ENCODE measurements at places on chromosomes 7 and 10.

DNA sequence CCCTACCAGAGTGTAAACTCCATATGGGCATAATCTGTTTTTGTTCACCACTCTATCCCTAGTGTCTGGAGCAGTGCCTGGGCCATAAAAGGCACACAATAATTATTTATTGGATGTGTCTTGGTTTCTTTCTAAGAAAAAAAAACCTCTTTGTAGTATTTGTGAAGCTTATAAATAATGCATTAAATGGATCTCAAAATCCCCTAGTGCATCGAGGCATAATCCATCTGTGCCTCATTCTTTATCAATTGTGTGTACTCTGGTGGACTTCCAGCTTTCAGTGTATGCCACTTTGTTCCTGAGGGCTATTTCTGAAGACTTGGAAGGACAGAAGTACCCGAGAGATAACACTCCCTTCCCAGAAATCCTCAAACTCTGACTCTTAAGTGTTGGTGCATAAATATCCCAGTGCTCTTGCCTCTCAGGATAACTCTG lies 255.0 kb upstream of the PHYHIPL start:
- no peak for DNase-seq

DNA sequence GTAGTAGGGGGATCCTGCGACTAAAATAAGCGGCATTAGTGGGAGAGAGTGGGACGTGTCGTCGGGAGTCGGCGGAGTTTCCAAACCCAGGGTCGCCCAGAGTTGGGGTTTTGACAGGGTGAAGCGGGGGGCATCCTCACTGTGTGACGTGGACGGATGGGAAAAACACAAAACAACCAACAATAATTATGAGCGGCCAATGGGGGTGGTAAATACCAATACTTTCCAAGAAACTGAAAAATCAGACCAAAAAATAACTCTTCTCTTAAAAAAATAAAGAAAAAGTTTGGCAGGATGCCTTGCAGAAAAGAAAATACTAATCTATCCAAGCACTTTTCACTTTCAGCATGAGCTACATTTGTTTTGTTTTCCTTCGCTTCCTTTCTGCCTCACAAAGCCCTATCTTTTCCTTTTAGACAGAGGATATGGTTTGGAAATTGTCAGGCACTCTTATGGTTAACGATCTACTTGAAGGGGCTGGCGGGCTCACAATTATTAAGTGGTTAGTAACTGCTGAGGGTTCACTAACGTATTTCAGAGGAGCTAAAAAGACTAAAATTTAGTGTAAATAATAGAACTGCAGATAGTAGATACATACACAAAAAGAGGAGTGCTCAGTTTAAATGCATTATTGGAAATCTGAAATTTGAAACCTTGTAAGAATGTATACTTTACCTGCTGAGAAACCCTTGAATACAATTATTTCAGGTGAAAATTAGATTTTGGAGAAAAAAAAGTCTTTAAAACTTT lies 802 bp upstream of the CDK6 start:
- no peak for DNase-seq

DNA sequence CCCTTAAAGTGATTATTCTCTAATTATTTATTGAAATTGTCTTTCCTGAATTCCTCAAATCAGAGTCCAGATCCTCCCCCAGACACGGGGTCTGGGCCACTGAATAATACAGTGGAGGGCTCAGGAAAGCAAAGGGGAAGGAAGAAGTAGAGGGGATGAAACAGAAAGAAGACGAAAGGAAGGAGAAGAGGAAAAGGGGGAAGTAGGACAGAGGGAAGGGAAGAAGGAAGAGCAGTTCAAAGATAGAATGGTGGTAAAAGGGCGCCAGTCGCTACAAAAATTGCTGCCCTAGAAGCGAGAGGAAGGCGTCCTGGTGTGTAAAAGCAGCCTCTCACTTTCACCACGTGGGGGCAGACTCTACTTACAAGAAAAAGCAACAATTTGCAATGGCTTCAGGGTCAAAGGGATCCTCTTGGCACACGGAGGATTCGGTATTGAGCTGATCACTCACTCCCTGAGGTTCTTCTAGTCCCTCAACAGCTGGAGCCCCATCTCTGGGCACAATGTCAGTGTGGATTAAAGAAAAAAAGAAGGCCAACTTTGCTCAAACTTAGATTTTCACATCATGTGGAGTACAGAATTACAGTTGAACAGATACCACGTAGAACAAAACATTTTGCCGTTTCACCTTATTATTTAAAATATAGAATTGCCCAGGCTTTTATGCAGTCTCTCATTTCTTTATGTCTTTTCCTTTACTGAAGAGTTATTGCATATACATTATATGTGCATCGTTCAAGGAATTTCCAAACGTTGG lies 31.4 kb upstream of the NPVF start:
- DNase-seq = peak; percentile 51

- DNase-seq = no peak
These were observed 41.5 kb upstream of the KMT2E start for GRCh38 chr7:104972500-104972899.

- DNase-seq = no peak
These were observed 71.2 kb downstream of the WNT2 start for GRCh38 chr7:117251687-117252086.

- DNase-seq = no peak
These were observed 24.7 kb downstream of the VWC2 start for GRCh38 chr7:49797987-49798660.

- no peak for DNase-seq
These were observed 15.0 kb downstream of the DAGLB start for GRCh38 chr7:6432781-6433180.

- no peak for DNase-seq
These were observed 286.5 kb downstream of the GLRX3 start for GRCh38 chr10:130422366-130423324.

DNA sequence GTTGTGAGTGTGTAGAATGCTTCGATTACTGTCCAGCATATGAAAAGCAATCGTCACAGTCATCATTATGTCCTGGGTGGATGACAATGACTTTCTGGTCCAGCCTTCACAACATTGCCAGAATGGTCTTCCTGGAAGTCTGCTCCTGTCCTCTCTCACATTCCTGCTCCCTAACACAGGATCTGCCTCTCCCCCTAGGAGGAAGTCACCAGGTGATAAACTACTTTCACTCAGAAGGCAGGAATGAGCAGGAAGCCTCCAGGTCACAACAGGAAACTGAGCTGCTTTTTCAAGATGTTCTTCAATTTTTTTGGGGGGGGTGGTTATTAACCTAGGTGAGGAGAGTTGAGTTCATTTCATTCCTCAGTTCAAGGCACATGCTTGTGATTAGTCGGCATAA lies 13.6 kb upstream of the GPNMB start:
- DNase-seq = no peak

DNA sequence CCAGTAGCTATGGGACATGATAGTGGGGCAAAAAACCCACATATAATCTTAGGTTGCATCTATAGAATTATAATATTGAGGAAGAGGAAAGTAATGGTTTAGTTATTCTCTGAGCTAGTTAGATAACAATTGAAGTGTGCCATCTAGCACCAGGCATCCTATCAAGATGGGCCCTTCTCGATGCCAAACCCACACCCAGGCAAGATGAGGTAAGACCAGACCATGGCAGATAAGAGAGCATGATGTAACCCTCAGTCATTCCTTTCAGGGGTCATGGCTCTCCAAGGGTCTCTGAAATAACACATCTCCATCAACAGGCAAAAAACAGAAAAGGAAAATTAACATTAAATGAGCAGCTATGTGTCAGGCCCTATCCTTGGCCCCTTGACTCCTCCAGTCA lies 128.7 kb downstream of the SH3PXD2A start:
- no peak for DNase-seq

- no peak for DNase-seq
These were observed 612.1 kb upstream of the FZD8 start for GRCh38 chr10:36254199-36254598.

DNA sequence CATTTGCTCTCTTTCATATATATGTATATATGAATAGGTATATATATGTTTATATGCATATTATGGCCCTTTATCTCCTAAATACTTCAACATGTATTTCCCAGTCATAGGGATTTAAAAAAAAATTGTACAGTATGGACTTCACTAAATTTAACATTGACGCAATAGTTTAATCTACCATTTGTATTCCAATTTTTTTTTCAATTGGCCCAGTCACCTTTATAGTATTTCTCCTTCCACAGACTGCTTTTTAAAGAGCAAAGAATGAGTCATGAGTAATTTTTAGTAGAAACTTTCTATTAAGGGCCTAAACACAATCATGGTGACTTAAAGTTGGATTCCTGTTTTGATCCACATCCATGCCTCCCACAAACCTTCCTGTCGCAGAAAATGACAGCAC lies 20.5 kb downstream of the CCSER2 start:
- no peak for DNase-seq

GRCh38 chr10:124100124-124100523 lies 6.7 kb upstream of the CHST15 start:
- DNase-seq = no peak

GRCh38 chr10:98349508-98349922 lies 65.5 kb downstream of the PYROXD2 start:
- DNase-seq = no peak

- peak; percentile 1 for DNase-seq
These were observed 61.5 kb upstream of the ELMO1 start for GRCh38 chr7:37510043-37510634.

DNA sequence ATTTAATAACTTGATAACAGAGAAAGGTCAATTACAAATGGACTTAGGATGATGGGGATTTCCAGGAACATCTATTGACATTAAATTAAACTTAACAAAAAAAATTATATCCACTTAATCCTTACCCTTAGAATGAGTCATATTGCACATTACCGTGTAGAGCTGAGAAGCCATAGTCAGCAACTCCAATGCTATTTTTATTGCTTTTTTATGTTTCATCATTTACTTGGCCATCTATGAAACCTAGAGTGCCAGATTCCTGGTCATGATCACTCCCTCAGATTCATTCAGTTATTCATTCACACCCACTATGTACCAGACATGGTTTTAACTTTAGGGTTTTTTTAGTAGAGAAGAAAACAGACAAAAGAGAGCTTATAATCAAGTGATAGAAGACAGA lies 1180.4 kb downstream of the CNTNAP2 start:
- no peak for DNase-seq

DNA sequence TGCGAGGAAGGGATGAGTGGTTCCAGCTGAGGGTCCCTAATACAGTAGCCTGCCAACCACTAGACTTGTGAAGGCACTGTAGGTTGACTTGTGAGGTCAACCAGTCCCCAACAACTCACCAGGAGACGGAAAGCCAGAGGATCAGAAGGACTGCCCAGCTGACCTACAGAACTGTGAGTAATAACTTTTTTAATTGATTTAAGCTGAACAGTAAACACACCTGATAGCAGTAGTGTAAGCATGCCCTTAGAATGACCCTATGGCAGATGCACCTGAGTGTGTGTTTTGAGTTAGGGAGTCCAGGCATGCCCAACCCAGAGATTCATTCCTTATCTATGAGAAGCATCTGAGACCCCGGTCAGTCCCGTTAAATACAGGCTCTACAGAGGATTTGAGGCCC lies 14.1 kb downstream of the PRLHR start:
- no peak for DNase-seq

DNA sequence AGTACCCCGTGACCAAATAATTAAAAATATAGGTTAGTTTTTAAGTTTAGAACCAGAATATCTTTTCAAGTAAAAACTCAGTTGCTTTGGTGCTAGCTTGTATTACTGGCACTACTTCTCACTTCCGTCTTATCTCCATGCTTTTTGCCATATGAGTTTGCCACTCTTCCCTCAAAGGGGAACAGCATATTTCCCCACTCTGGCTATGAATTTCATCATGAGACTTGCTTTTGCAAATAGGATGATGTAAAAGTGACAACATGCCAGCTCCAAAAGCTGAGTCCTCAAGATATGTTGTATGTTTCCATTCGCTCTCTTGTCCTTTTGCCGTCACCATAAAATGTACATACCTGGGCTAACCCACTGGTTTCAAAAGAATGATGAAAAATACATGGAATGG lies 178.1 kb upstream of the SEMA3A start:
- no peak for DNase-seq

GRCh38 chr7:106332201-106332600 lies 47.4 kb upstream of the NAMPT start:
- no peak for DNase-seq

DNA sequence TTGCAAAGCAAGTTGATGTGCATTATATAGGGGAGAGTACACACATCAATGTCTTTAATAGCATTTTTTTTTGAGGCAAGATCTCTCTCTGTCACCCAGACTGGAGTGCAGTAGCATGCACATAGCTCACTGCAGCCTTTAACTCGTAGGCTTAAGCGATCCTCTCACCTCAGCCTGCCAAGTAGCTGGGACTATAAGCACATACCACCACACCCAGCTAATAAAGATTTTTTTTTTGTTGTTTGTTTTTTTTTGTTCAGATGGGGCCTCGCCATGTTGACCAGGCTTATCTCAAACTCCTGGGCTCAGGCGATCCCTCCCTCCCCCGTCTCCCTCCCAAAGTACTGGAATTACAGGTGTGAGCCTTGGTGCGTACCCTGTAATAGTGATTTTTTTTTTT lies 1.5 kb downstream of the UMAD1 start:
- no peak for DNase-seq

GRCh38 chr10:96491303-96491702 lies 22.4 kb downstream of the TLL2 start:
- DNase-seq = no peak

GRCh38 chr7:99407872-99408378 lies 472 bp downstream of the PDAP1 start:
- peak; percentile 27 for DNase-seq

- no peak for DNase-seq
These were observed 130.9 kb upstream of the PRR15 start for GRCh38 chr7:29432721-29433120.
